Suppressor macrophage treated with lipopolysaccharide for 4 hours (primary cell): ENCODE measurements at places on chromosomes 13 and 19.

- DNase-seq = peak; percentile 54
These were observed 10.1 kb upstream of the TPRX2 start for GRCh38 chr19:47848823-47849473.

DNA sequence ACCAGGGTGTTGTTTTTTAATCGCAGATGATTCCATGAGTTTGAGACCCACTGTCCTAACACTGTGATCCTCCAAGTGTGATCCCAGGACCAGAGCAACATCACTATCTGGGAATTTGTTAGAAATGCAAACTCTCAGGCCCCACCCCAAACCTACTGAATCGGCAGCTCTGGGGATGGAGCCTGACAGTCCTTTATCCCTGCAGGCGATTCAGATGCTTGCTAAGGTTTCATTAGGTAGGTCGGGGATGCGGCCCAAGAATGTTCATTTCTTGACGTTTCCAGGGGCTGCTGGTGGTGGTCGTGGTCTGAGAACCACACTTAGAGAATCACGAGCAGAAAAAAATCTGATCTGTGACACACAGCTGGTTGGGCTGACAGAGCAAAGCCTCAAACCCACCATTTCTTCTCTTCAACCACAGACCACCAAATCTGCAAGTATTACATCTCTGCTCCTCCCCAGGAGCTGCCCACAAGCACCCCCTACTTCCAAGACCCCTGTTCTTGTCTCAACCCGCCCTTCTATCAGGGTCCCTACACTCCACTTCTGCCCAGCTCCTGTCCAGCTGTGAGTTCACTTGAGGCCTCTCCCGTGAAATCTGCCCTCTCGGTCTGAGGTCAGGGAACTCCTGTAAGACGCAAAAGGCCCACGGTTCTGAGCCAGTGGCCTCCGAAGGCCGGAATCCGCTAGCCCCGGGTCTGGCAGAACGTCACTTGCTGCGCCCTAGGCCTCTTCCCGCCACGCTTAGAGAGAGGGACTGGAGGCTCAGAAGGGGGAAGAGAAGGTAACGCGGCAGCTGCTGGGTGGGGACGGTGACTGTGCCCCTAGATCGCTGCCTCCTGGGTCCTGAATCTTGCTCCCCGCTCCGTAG lies 1.1 kb upstream of the FARP1 start:
- DNase-seq = no peak

DNA sequence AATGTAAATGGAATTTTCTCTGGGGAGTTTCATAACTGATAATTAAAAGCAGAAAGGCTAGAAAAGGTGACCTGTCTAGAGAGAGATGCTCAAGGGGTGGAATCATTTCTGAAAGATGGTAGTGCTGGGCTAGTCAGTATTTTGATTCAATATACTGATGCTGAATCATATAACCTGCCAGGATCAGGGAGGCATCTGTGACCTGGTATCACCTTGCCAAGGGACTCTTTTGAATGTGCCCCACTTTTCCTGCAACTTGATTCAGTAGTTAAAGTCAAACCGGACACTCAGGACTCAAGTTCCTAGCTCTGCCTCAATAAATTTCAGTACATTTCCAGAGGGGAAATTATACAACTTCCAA lies 15.8 kb downstream of the LCP1 start:
- no peak for DNase-seq

- no peak for DNase-seq
These were observed 33.7 kb downstream of the SHISA2 start for GRCh38 chr13:26017932-26018665.

DNA sequence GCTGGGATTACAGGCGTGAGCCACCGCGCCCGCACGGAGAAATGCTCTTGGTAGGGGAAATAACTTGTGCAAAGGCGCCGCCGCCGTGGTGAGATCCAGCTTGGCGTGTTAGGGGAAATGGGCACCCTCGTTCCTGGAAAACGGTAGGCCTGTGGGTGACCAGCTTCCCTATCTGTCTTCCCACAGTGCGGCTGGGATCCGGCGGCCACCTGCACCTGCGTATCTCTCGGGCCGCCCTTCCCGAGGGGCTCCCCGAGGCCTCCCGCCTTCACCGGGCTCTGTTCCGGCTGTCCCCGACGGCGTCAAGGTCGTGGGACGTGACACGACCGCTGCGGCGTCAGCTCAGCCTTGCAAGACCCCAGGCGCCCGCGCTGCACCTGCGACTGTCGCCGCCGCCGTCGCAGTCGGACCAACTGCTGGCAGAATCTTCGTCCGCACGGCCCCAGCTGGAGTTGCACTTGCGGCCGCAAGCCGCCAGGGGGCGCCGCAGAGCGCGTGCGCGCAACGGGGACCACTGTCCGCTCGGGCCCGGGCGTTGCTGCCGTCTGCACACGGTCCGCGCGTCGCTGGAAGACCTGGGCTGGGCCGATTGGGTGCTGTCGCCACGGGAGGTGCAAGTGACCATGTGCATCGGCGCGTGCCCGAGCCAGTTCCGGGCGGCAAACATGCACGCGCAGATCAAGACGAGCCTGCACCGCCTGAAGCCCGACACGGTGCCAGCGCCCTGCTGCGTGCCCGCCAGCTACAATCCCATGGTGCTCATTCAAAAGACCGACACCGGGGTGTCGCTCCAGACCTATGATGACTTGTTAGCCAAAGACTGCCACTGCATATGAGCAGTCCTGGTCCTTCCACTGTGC lies 2.4 kb downstream of the GDF15 start:
- DNase-seq = peak; percentile 91

- no peak for DNase-seq
These were observed 267.1 kb upstream of the TMTC4 start for GRCh38 chr13:100941377-100942368.

GRCh38 chr13:65830411-65831205 lies 1399.5 kb downstream of the PCDH9 start:
- DNase-seq = no peak

DNA sequence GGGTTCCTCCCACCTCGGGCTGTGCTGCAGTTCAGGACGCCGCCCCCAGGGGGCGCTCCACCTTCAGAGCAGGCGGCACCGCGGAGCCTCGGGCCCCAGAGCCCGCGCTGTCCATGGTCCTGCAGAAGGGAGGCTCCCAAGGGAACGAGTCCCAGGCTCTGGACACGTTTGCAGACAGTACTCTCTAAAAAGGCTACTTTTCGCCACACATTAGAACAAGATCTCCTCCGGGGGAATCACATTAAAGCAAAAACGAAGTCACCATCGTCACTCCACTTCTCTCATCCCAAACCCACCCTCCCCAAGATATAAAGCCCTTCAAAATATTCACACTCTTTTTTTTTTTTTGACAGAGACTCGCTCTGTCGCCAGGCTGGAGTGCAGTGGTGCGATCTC lies 4.6 kb upstream of the SIGLEC10 start:
- DNase-seq = peak; percentile 96

GRCh38 chr13:33548069-33548468 lies 262.5 kb upstream of the STARD13 start:
- peak; percentile 52 for DNase-seq

GRCh38 chr13:66138172-66138811 lies 1091.8 kb downstream of the PCDH9 start:
- no peak for DNase-seq

DNA sequence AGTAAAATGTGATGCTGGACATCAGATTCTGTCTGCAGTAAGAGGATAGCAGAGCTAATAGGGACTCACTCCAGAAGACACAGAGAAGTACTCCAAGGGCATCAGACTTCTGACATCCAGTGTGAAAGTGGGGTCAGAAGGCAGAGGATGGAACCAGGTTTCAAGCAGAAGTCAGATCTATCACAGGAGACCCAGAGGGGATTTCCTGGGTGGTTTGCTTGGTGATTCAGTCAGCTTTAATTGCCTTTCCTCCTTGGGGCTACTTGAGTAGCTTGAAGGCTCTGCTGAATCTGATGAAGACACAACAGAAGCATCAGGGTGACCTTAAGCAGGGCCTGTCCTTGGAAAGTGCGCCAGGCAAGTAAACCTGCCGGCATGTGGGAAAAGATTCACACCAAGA lies 300.6 kb downstream of the COG6 start:
- DNase-seq = no peak

- no peak for DNase-seq
These were observed 20.1 kb downstream of the SGTA start for GRCh38 chr19:2762783-2763496.

DNA sequence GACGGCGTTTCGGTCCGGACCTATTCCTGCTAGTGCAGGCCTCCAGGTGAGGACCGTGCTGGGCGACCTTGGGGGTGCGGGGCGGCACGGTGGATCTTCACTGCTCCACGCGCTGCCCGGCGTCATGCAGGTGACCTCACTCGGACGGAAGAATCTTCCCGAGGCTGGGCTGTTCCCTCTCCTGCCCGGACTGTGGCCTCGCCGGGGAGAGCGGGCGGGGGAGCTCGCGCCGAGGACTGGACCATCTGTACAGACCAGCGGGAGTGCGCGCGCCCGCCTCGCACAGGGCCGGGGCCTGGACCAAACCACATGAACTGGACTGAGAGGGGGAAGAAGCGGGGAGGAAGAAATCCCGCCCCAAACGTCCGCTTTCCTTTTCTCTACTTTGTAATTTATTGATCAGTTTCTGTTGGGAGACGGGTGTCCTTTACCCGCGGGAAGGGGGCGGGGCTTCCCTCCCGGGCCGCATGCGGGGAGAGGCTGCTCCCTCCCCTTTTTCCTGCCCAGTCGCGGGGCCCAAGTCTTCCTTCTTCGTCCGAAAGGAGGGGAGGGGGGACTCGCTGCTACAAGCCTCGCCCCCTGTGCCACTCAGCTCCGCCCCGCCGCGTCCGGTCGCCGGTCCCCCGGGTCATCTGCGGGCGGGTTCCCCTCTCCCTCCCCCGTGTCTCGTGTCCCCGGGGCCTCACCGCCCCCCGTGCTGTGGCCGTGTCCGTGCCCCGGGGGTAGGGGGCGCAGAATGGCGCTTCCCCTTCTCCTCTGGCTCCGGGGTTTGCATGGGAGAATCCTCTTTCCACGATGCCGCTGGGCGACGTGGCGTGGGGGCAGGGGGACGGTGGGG lies 4.9 kb downstream of the HRC start:
- peak; percentile 70 for DNase-seq

DNA sequence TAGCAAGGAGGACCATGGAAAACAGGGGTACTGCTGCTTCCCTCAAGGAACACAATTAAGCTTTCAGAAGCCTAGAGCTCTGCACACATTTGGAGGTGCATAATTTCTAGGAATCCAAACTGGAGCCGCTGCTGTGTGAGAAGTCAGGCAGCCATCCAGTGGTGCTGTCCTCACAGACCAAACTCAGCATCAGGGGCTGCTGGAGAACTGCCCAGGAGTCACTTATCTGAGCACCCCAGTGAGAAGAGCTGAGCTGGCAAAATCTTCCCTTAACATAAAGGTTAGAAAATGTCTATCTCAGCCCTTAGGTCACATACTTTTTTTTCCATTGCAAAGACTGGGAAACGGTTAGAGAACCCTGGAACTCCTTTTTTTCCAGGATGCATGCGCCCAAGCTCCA lies 72.8 kb downstream of the ATP7B start:
- no peak for DNase-seq

DNA sequence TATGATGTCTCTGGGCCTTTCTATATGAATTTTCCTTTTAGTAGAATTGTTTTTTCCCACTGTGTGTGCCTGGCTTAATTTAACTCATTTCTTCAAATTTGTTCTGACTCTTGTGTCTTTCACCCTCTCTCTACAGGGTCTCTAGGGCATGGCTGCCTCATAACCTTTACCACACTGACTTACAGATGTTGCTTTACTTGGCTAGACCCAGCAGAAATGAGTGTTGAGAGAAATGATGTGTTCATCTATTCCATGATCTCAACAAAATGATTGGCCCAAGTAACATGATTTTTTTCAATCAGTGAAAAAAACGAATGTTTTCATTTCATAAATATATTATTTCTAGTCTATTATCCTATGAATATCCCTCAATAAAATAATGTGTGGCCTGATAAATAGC lies 195.0 kb downstream of the GPC5 start:
- no peak for DNase-seq

- DNase-seq = no peak
These were observed 28.2 kb downstream of the FGF9 start for GRCh38 chr13:21698817-21699679.

GRCh38 chr13:46541210-46541609 lies 11.8 kb upstream of the LRCH1 start:
- no peak for DNase-seq

- DNase-seq = peak; percentile 81
These were observed 15.7 kb upstream of the B3GNT3 start for GRCh38 chr19:17778968-17779929.

GRCh38 chr19:51319649-51320279 lies 8.3 kb downstream of the IGLON5 start:
- no peak for DNase-seq

GRCh38 chr13:79802389-79803085 lies 321.6 kb downstream of the NDFIP2 start:
- peak; percentile 20 for DNase-seq

GRCh38 chr19:41932259-41932719 lies 4.0 kb upstream of the ERFL start:
- no peak for DNase-seq

- no peak for DNase-seq
These were observed 40.3 kb downstream of the SOX1 start for GRCh38 chr13:112107289-112107688.

- no peak for DNase-seq
These were observed 45.2 kb upstream of the MTIF3 start for GRCh38 chr13:27495551-27495950.
